Thymus (tissue), 14 donors: ENCODE measurements at places on chromosomes 1 and 21. TPM values are rescaled to one million over a fixed set of nuclear protein-coding genes. Genes with fewer than 3 reads are reported as not detected.

Gene SLC9A1
- polyA plus RNA-seq = 11.1 TPM

Gene ELF3
- 13.6 TPM for polyA plus RNA-seq

Gene CLEC20A
- 0.39 TPM for polyA plus RNA-seq

Gene LRRC53
- 0.05 TPM for polyA plus RNA-seq

Gene AMY1C
- polyA plus RNA-seq = 15.1 TPM

Gene SLC6A9
- 0.82 TPM for polyA plus RNA-seq

Gene ADGRL4
- polyA plus RNA-seq = 12.3 TPM

Gene FLG
- polyA plus RNA-seq = 2.4 TPM

Gene AADACL4
- polyA plus RNA-seq = 0.05 TPM

Gene ARHGEF16
- polyA plus RNA-seq = 2.3 TPM

Gene FOXO6
- polyA plus RNA-seq = 1.1 TPM

Gene ANKRD35
- 2.7 TPM for polyA plus RNA-seq

Gene CYP4A11
- polyA plus RNA-seq = 0.05 TPM

Gene GNAT2
- polyA plus RNA-seq = 0.05 TPM

Gene C1orf167
- 1.5 TPM for polyA plus RNA-seq

Gene PLEKHM2
- 32.5 TPM for polyA plus RNA-seq

Gene SLC41A1
- 7.8 TPM for polyA plus RNA-seq

Gene C1orf185
- polyA plus RNA-seq = not detected

Gene NHLH1
- polyA plus RNA-seq = 0.43 TPM

Gene DCDC2B
- polyA plus RNA-seq = 0.09 TPM

Gene CHIA
- polyA plus RNA-seq = 0.30 TPM
